ENCODE measurements at places on chromosomes 1 and 21.

GRCh38 chr21:36310016-36310415 lies 10.0 kb upstream of the MORC3 start:
- no peak for DNase-seq

DNA sequence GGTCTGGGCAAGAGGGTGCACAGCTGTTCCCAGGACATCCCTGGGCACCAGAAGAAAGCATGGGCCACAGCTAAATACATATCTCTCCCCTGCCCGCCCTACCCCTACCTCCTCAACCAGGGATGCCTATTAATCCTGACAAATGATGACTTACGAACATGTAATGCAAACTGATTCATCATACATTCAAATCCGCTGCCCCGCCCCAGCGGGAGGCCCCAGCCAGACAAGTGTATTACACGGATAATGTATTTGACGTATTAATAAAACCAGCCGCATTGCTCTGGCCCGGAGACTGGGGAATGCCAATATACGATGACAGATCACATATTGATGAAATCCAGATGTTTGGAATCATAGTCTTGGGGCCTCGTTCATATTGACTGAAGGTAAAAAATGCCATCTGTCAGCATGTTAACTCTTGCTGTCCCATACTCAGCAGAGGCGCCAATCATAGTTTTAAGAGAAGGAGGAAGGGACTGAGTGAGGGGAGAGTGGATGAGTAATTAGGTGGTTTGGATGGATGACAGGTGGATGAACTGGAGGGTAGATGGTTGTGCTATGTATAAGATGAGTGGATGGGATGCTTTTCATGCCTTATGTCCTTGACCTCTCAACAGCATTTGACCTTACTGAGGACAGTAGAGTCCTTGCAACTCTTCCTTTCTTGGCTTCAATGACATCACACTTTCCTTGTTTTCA lies 68.2 kb downstream of the TMEM53 start:
- no peak for DNase-seq

GRCh38 chr1:159993911-159994310 lies 37.9 kb downstream of the PIGM start:
- no peak for DNase-seq

DNA sequence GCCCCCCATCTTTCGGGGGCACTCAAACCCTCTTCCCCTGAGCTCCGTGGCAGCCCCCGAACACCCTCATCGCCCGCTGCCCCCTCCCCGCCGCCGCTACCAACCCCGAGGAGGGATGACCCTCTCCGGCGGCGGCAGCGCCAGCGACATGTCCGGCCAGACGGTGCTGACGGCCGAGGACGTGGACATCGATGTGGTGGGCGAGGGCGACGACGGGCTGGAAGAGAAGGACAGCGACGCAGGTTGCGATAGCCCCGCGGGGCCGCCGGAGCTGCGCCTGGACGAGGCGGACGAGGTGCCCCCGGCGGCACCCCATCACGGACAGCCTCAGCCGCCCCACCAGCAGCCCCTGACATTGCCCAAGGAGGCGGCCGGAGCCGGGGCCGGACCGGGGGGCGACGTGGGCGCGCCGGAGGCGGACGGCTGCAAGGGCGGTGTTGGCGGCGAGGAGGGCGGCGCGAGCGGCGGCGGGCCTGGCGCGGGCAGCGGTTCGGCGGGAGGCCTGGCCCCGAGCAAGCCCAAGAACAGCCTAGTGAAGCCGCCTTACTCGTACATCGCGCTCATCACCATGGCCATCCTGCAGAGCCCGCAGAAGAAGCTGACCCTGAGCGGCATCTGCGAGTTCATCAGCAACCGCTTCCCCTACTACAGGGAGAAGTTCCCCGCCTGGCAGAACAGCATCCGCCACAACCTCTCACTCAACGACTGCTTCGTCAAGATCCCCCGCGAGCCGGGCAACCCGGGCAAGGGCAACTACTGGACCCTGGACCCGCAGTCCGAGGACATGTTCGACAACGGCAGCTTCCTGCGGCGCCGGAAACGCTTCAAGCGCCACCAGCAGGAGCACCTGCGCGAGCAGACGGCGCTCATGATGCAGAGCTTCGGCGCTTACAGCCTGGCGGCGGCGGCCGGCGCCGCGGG lies 837 bp downstream of the FOXD3 start:
- DNase-seq, result peak; percentile 28

- no peak for DNase-seq
Observed at GRCh38 chr1:218895064-218895587, 278.6 kb upstream of the LYPLAL1 start.

- no peak for DNase-seq
Observed at GRCh38 chr1:87961992-87962391, 633.3 kb downstream of the LMO4 start.

- no peak for DNase-seq
Observed at GRCh38 chr1:189628857-189629256, 848.8 kb downstream of the BRINP3 start.

GRCh38 chr21:30769724-30770431 lies 14.7 kb upstream of the KRTAP21-1 start:
- DNase-seq, result no peak
